Uterine smooth muscle cell (primary cell): ENCODE measurements at places on chromosomes 3 and 15. TPM values are rescaled to one million over a fixed set of nuclear protein-coding genes. Genes with fewer than 3 reads are reported as not detected.

Gene PLSCR4
- 7.0 and 18.1 TPM in 2 replicates for total RNA-seq

Gene UROC1
- total RNA-seq = not detected in 2 replicates

Gene RETNLB
- total RNA-seq = not detected in 2 replicates

Gene PRTG
- 1.5 and 3.1 TPM in 2 replicates for total RNA-seq

Gene SLC2A2
- not detected in 2 replicates for total RNA-seq

Gene TXNRD3
- 8.6 and 10.2 TPM in 2 replicates for total RNA-seq

Gene OIP5
- total RNA-seq = 3.2 and 12.1 TPM in 2 replicates

Gene EPHB3
- total RNA-seq = 4.5 and 8.5 TPM in 2 replicates

Gene FAM162A
- total RNA-seq = 12.0 and 18.0 TPM in 2 replicates

Gene IL16
- 0.22 and 0.25 TPM in 2 replicates for total RNA-seq

Gene TTC21A
- 3.1 and 3.6 TPM in 2 replicates for total RNA-seq

Gene SPSB4
- not detected in 2 replicates for total RNA-seq

Gene SMCO1
- not detected in 2 replicates for total RNA-seq

Gene CTXND1
- under 0.01 TPM in 2 replicates for total RNA-seq

Gene GOLGA8M
- total RNA-seq = 0.44 and 2.5 TPM in 2 replicates

Gene PCNP
- total RNA-seq = 116 and 119 TPM in 2 replicates

Gene C3orf49
- total RNA-seq = not detected in 2 replicates

Gene SPTBN5
- total RNA-seq = under 0.01 and 0.11 TPM in 2 replicates

Gene SKOR1
- total RNA-seq = 0.11 and 0.12 TPM in 2 replicates

Gene LRTM1
- total RNA-seq = not detected in 2 replicates

Gene PCBP4
- total RNA-seq = 38.6 and 40.1 TPM in 2 replicates

Gene SUCNR1
- not detected in 2 replicates for total RNA-seq

Gene KBTBD8
- total RNA-seq = 3.2 and 4.0 TPM in 2 replicates

Gene C2CD4A
- 0.12 TPM in 1 of 2 replicates, not detected in the other for total RNA-seq

Gene CCDC54
- total RNA-seq = not detected in 2 replicates

Gene SELENOS
- total RNA-seq = 99.5 and 114 TPM in 2 replicates

Gene ADCY5
- total RNA-seq = 0.22 and 1.9 TPM in 2 replicates

Gene CELF6
- 0.11 and 0.37 TPM in 2 replicates for total RNA-seq

Gene MAP1A
- total RNA-seq = 89.7 and 90.5 TPM in 2 replicates

Gene VWA5B2
- not detected in 2 replicates for total RNA-seq

Gene PLCD1
- total RNA-seq = 11.8 and 26.6 TPM in 2 replicates

Gene CLDN18
- 0.12 TPM in 1 of 2 replicates, not detected in the other for total RNA-seq

Gene SLITRK3
- total RNA-seq = under 0.01 and 0.11 TPM in 2 replicates

Gene DNAH12
- total RNA-seq = under 0.01 and 0.12 TPM in 2 replicates

Gene AP2M1
- total RNA-seq = 531 and 599 TPM in 2 replicates

Gene LCTL
- total RNA-seq = 0.33 and 0.75 TPM in 2 replicates

Gene GOLGA8S
- under 0.01 and 0.12 TPM in 2 replicates for total RNA-seq

Gene KLHL40
- not detected in 2 replicates for total RNA-seq

Gene CCNL1
- total RNA-seq = 155 and 187 TPM in 2 replicates

Gene DHX30
- total RNA-seq = 60.2 and 83.8 TPM in 2 replicates

Gene COMMD4
- total RNA-seq = 69.5 and 111 TPM in 2 replicates

Gene SAMMSON
- 0.11 and 0.25 TPM in 2 replicates for total RNA-seq

Gene KLF15
- 1.5 and 3.4 TPM in 2 replicates for total RNA-seq

Gene DET1
- total RNA-seq = 8.9 and 9.4 TPM in 2 replicates

Gene NOX5
- 0.22 and 0.25 TPM in 2 replicates for total RNA-seq

Gene C3orf20
- total RNA-seq = not detected in 2 replicates

Gene ZNF385D
- 0.66 and 0.75 TPM in 2 replicates for total RNA-seq

Gene SCAMP5
- 0.44 and 2.0 TPM in 2 replicates for total RNA-seq

Gene OR5K2
- not detected in 2 replicates for total RNA-seq

Gene NMNAT3
- 0.33 and 2.4 TPM in 2 replicates for total RNA-seq

Gene LSAMP
- 1.00 and 2.9 TPM in 2 replicates for total RNA-seq

Gene SLC22A13
- 0.22 and 0.25 TPM in 2 replicates for total RNA-seq
